NCI-H1436 treated with DMSO at 0.1 percent for 48 hours (cell line): ENCODE measurements at places on chromosomes 13 and 19.

DNA sequence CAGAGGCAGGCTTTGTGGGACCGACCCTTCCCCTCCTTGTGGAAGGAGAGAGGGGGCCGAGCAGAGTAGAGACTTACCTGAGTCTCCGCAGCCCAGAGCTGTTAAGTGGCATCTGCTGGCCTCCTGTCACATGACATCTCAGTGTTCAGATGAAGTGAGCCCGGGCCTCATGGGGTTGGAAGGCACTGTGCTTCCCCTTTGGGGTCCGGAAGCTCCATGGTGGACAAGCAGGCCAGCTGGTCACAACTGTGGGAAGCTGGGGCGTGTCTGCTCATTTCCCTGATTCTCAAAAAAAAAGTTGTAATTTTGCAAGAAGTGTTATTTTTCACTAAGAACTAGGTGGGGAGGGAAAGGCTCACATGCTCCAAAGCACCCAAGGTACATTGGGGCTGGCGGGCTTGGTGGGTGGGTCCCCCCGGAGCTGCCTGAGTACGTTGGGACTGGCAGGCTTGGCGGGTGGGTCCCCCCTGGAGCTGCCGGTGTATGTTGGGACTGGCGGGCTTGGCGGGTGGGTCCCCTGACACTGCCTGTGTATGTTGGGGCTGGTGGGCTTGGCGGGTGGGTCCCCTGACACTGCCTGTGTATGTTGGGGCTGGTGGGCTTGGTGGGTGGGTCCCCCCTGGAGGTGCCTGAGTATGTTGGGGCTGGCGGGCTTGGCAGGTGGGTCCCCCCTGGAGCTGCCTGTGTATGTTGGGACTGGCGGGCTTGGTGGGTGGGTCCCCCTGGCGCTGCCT lies 18.2 kb upstream of the DCUN1D2 start:
- no peak for DNase-seq

- DNase-seq, result no peak
Measured at GRCh38 chr13:46905249-46905648, 8.4 kb upstream of the HTR2A start.

DNA sequence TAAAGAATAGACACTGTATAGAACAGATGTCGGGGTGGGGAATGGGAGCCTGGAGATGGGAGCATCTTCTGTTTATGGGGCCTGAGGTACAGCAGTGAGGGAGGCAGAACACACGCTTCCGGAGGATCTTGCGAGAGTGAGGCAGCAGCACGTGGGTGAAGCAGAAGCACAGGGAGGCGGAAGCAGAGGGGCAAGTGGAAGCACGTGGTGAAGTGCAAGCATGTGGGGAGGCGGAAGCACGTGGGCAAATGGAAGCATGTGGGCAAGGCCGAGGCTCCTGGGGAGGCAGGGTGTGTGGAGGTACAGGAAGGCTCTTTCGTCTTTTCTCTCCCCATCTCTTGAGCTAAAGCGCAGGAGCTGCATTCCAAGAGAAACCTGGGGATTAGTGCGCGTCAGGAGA lies 198.4 kb downstream of the ATP8A2 start:
- DNase-seq, result no peak

- DNase-seq, result no peak
Measured at GRCh38 chr13:22629374-22629773, 551.4 kb upstream of the SGCG start.

GRCh38 chr13:20182231-20182846 lies 10.4 kb downstream of the GJB2 start:
- no peak for DNase-seq

GRCh38 chr13:104253063-104253680 lies 1187.0 kb upstream of the SLC10A2 start:
- DNase-seq, result no peak

GRCh38 chr19:1093811-1094553 lies 1.2 kb downstream of the POLR2E start:
- no peak for DNase-seq

- no peak for DNase-seq
Measured at GRCh38 chr13:29497137-29497654, 98.3 kb downstream of the SLC7A1 start.

GRCh38 chr19:56661248-56661647 lies 10.3 kb downstream of the ZNF835 start:
- no peak for DNase-seq

DNA sequence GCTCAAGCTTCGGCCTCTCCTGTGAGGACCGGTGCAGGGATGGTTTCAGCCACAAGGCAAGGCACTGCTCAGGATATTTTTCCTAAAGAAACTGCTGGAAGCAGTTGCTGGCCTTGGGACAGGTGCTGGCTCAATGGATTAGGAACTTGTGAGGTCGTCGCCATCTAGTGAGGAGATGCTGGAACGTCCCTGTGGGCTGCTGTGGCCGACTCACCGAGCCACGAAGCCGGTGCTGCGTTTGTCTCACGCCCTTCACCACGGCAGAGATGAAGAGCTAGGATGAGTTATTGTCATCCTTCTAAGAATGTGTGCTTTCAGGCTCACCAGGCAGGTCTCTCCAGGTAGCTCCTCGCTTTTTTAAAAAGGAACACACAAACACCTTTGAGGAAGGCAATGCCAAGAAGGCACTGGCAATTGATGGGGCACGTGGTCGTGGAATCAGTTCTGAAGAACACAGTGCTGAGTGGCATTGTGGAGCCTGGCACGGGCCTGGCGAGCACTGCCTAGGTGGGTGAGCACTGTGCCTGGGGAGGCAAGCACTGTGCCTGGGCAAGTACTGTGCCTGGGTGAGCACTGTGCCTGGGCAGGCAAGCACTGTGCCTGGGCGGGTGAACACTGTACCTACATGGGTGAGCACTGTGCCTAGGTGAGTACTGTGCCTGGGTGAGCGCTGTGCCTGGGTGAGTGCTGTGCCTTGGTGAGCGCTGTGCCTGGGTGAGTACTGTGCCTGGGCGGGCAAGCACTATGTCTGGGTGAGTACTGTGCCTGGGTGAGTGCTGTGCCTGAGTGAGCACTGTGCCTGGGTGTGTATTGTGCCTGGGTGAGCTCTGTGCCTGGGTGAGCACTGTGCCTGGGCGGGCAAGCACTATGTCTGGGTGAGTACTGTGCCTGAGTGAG lies 140.4 kb downstream of the TEX29 start:
- peak; percentile 10 for DNase-seq

GRCh38 chr13:41835871-41836270 lies 125.0 kb downstream of the VWA8 start:
- no peak for DNase-seq

DNA sequence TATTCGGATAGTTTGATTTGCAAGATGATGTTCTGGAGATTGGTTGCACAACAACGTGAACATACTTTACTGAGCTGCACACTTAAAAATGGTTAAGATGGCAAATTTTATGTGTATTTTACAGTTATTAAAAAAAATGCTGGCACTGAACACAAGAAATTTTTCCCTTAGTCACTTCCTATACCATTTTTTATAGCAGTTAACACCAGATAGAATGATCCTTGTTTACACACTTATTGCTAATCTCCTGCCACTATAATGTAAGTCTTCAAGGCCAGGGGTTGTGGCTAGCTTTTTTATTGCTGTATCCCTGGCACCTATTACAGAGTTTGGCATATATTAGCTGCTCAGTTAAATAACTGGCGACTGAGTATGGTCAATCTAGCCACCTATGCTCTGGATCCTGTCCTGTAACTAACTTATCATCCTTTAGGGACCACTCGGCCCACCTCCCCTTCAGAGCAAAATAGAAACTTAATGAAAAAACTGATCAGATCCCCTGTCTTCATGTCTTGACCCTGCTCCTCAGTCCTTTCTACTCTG lies 2.0 kb upstream of the EBPL start:
- DNase-seq, result no peak

DNA sequence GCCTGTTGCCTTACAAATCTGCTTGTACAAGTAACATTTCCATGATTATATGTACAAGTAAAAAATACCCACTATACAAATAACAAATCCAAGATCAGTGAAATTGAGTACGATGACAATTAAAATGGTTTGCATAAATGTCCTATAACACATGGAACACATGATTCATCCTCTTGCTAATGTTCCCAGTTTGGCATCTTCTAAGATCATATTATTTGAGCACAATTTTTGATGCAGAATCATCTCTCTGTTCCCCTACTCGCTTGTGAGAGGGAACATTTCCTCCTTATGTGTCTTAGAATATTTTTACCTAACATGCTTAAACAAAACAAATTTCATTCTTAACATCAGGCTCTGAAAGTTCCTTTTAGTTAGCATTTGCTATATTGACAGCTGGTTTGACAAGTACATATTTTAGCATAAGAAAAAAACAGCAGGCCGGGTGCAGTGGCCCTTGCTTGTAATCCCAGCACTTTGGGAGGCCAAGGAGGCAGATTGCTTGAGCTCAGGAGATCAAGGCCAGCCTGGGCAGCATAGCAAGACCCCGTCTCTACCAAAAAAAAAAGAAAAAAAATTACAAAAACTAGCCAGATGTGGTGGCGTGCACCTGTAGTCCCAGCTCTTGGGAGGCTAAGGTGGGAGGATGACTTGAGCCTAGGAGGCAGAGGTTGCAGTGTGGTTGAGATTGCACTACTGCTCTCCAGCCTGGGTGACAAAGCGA lies 14.2 kb downstream of the ZNF331 start:
- no peak for DNase-seq

GRCh38 chr13:105432438-105432837 lies 1103.0 kb downstream of the EFNB2 start:
- no peak for DNase-seq

- DNase-seq, result no peak
Measured at GRCh38 chr19:4800591-4801081, 9.1 kb downstream of the FEM1A start.

DNA sequence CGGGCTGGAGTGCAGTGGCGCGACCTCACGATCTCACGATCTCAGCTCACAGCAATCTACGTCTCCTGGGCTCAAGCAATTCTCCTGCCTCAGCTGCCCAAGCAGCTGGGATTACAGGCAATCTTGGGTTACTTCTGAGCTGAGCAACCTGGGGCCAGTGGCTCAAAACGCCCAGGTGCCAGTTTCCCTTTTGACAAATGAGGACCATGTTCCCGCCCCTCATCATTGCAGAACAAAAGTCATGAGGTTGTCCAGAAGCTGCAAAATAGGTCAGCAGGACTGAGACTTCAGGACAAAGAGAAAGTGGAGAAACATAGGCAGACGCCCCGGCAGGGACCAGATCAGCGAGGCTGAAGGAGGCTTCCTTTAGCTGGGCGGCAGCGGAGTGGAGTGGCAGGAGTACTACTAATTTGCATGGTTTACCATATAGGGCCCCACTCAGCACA lies 3.3 kb upstream of the ADGRE5 start:
- no peak for DNase-seq

GRCh38 chr13:33284031-33284430 lies 1.5 kb downstream of the STARD13 start:
- no peak for DNase-seq

GRCh38 chr13:20708216-20708615 lies 4.7 kb downstream of the IL17D start:
- DNase-seq, result no peak

- DNase-seq, result no peak
Measured at GRCh38 chr19:30017172-30017571, 75.1 kb downstream of the URI1 start.

- DNase-seq, result no peak
Measured at GRCh38 chr13:102325321-102325720, 76.5 kb downstream of the FGF14 start.

GRCh38 chr13:22256111-22256639 lies 585.3 kb downstream of the FGF9 start:
- no peak for DNase-seq

DNA sequence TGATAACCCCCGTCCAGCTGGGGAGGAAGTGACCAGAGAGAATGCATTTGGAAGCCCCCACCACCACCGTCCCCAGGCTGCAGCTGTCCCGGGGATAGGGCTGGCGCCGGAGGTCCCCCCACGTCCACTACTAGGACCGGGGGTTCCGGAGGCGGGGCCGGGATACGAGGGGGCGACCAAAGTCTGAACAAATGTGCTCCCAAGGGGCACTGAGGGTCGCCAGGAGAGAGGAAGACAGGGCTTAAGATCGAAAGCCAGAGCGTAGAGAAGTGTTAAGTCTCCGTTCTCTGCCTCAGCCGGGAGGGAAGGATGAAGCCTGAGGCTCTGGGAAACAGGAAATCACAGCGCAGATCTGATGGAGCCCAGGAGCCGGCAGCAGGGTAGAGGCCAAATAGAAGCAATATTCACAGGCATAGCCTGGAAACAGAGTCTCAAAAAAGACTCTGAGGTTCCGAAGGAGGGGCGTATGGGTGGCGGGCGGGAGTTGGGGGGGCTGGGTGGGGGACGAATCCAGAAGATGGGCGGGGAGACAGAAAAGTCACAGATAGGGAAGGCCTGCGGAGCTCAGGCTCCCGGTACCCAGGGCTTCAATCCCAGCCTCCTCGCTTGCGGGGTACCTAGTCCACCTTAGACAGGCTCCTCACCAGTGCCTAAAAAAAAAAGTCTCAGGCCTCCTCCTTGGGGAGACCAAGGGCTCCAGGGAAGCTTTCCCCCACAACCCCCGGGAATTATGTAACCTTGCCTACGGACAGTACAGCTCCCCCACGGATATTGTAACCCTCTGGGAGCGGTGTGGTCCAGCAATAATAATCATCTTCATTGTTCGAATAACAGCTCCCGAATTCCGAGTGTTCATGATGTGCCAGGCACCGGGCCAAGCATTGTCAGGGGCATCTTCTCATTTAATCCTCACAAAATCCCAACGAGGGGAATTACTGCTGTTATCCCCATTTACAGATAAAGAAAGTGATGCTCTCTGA lies 1.1 kb upstream of the ERF start:
- DNase-seq, result no peak

DNA sequence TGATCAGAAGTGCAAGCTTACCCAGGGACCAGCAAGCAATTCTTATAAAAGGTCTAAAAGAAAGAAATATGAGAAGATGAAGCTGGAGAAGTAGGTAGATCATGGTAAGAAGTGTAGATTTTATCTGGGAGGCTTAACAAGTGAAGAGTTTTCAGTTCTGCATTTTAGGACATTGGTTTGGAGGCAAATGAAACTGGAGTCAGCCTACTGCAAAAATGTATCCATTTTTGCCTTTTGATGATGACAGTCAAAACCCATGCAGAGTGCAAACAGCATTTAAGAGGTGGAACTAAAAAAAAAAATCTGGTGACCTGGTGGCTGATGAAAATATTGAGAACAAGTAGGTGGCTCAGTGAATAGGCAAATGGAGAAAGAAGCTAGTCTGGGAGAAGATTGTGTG lies 216.9 kb downstream of the DNAJC15 start:
- DNase-seq, result no peak

GRCh38 chr19:45852983-45853382 lies 10.0 kb downstream of the SYMPK start:
- DNase-seq, result no peak

DNA sequence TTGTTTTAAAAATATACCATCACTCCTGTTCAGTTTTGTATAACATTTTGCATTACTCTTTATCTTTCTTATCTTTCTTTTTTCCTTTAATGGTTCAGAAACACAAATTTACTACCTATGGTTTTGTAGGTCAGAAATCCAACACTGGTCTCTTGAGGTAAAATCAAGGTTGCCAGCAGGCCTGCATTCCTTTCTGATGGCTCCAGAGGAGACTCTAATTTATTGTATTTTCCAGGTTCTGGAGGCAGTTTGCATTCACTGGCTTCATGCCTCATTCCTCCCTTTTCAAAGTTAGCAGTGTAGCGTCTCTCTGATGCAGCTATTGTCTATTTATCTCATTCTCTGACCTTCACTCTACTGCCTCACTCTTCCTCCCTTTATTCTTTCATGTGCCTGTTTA lies 767.4 kb downstream of the SLITRK6 start:
- no peak for DNase-seq
